ENCODE measurements at places on chromosomes 2 and 18.
A peak's percentile ranks its signal among the peaks of the same experiment; 100 is the strongest.

DNA sequence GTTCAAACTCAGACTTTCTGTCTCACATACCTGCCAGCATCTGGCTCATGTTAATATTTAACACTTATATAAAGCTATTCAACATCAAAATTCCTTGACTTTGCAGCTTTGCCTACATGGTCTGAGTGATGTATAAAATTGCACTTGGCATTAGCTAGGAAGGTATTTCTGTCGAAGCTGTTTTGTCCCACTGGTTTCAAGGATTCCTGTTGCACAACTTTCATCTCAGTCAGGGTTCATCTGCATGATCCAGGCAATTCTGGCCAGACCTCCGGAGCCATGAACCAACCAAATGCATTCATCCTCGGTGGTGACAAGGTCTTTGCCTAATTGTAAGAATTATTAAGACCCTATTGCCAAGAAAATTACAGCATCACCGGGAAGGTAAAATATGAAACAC is 185.4 kb downstream of the ZEB2 start:
- no peak for DNase-seq

DNA sequence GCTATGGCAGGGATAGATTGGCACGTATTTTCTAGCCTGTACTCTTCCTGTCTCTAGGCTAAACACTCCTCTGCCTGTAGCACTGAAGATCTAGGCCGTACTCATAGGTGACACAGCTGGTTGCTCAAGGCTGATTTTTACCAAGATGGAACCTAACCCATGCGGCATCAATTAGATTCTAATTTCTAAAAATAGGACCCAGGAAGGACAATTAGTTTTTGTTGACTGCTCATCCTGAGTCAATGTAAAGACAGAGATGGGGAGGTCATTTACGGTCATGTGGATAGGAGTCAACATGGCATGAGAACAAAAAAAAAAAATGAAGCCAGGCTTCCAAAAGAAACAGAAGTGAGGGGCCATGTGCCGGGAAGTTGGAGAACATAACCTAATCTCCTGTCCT is 360.7 kb upstream of the ETAA1 start:
- no peak for DNase-seq

GRCh38 chr2:54979321-54980044 is 70.8 kb downstream of the RTN4 start:
- peak; percentile 45 for DNase-seq

- no peak for DNase-seq
Observed at GRCh38 chr2:74001121-74001520, 16.4 kb downstream of the TET3 start.

GRCh38 chr2:1730015-1730927 is 14.0 kb downstream of the PXDN start:
- DNase-seq = no peak
